Stimulated activated memory B cell treated with anti-CD40 and anti-IgM and Interleukin-4, amounts not matched to agents 10 μg/mL and 1 μg/mL and 100 μg/mL, for 72 hours (primary cell): ENCODE measurements at places on chromosomes 6 and 20.

DNA sequence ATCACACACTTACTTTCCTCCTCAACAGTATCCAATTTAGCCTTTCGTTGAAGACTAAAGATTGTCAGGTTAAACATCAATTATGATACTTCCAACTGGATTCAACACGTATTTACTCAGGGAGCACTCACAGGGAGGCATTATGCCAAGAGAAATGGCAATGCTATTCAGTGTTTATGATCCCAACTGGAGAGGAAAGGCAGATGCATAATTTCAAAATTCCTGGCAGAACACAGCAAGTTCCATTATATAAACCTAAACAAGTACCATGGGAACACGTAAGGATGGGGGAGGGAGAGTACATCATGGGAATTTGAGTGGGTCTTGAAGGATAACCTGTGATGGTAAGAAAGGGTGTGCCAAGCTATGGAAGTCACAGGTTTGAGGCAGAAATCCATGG lies 112.7 kb downstream of the ISM1 start:
- ATAC-seq, result no peak

DNA sequence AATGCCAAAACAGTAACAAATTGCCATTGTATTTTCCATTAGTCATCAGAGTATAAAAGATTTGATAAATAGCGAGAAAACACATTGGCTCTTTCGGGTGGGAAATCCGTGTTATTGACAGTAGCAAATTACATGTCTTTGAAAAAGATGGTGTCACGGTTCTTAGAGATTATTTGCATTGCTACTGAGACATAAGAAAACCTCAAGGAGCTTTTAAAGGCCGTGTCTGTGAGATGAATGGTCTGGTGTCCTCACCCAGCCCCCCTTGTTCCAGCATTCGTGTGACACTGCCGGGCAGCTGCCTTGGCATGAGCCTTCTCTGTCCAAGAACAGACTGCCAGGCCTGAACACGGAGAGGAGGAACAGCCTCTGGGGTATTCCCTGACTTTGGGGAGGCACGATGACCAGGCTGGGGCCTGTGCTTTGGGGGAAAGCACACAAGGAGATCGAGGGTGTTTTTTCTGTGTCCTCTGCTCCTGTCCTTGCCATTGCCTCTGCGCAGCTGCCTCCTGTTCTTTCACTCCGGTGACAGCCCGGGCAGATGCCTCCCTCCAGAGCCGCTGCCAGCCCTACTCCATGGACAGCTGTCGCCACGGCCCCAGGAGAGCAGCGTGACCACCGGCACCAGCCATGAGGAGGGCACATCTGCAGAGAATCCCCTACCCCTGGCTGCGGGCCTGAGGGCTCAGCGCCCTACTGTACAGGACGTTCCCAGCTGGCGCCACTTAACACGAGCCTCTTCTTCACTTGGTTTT lies 167.7 kb upstream of the CDYL start:
- ATAC-seq, result no peak

- no peak for ATAC-seq
Observed at GRCh38 chr6:92589996-92590395, 829.4 kb downstream of the EPHA7 start.

DNA sequence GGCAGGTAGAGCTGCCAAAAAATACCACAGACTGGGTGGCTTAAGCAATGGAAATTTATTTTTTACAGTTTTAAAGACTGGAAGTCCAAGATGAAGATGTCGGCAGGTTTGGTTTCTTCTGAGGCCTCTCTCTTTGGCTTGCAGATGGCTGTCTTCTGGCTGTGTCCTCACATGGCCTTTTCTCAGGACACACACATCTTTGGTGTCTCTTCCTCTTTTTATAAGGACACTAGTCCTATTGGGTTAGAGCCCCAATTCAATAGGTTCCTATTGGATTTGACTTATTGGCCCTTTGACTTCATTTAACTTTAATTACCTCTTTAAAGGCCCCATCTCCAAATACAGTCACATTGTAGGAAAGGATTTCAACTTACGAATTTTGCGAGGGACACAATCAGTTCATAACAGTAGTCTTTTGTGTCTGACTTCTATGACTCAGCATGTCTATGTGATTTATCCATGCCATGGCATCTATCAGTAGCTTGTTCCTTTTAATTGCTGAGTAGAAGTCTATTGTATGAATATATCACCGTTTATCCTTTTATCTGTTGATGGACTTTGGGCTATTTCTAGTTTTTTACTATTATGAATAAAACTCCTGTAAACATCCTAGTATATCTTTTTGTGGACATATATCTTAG lies 11.0 kb upstream of the TCP11 start:
- ATAC-seq, result no peak

GRCh38 chr6:153121311-153121710 lies 9.8 kb downstream of the RGS17 start:
- no peak for ATAC-seq

GRCh38 chr6:143741480-143741879 lies 63.7 kb downstream of the PHACTR2 start:
- ATAC-seq, result no peak

- ATAC-seq, result peak; percentile 42
Observed at GRCh38 chr6:13296536-13296997, 31.8 kb downstream of the TBC1D7 start.

DNA sequence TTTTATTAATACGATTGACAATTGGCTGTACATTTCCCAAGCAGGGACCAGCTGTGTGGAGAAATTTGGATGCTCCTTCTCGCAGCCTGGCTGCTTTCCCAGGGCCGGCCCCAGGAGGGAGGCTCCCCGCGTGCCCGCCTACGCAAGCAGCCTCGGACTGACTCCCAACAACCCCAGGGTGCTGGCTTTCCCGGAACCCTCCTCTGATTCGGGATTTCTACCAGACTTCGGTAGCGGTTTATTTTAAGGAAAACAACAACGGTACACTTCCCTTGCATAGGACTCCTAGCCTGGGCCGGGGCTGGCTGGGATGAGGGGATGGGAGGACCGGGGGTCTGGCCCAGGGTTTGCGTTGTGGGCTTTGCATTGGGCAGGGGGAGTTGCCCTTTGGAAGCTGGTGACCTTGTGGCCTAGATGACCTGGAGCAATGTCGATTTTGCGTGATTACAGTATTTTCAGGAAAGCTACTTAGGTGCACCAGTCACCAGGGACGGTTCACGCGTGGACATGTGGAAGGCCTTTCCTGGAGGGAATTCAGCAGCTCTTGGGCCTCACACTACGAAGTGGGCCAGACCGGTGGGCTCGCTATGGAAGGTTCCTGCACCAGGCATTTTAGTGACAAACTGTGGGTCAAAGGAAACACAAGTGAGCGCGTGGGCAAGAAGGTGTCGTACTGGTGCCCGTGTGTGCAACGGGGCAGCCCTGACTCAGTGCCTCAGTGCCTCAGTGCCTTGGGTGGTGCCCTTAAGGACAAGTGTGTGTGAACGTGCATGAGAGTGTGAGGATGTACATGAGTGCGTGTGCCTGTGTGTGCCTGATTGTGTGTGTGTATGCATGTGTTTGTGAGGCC lies 20.7 kb upstream of the PHACTR3 start:
- ATAC-seq, result no peak

GRCh38 chr20:54123587-54124180 lies 50.1 kb downstream of the CYP24A1 start:
- peak; percentile 32 for ATAC-seq

DNA sequence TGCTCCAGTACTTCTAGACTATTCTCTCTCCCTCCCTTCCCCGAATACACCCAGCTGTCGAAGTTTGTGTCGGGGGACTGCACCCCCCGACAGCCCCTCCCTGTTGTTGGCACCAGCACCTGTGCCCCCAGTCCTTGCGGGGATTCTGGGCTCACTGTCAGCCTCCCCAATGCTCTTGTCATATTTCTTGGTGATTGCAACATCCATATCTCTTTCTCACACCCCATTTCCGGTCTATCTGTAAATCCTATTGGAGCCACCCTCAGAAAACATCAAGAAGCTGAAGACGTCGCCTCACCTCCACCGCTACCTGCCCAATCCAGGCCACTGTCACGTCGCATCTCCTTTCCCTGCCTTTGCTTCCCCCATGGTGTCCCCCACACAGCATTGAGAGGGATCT lies 32.6 kb upstream of the VSTM2L start:
- ATAC-seq, result no peak

- no peak for ATAC-seq
Observed at GRCh38 chr6:83126223-83126622, 58.8 kb downstream of the DOP1A start.

DNA sequence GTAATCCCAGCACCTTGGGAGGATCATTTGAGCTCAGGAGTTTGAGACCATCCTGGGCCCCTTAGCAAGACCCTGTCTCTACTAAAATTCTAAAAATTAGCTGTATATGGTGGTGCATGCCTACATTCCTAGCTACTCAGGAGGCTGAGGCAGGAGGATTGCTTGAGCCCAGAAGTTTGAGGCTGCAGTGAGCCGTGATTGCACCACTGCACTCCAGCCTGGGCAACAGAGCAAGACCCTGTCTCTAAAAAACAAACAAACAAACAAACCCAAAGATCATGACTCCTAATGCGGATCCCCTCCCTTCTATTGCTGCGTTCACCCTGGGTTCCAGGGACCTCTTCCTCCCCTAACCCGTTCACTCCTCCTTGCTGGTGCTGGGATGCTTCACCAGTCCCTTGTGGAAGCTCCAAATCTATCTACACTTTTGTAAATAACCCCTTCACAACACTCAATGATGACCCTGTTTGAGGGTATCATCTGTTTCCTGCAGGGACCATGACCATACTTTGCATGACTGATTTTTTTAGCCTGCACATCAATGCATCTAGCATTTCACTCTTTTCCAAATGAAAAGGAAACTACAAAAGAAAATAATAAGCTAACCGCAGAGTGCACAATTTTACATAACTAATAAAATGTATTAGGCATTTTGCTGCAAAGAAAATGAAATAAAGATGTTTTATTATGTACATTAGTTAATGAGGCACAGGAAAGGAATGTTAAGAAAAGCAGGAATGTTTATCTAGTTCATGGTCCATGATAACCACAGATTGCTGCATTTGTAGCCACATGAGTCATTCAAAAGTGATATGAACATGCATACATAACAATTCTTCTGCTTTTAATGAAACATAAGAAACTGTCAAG lies 30.5 kb upstream of the IPCEF1 start:
- no peak for ATAC-seq

DNA sequence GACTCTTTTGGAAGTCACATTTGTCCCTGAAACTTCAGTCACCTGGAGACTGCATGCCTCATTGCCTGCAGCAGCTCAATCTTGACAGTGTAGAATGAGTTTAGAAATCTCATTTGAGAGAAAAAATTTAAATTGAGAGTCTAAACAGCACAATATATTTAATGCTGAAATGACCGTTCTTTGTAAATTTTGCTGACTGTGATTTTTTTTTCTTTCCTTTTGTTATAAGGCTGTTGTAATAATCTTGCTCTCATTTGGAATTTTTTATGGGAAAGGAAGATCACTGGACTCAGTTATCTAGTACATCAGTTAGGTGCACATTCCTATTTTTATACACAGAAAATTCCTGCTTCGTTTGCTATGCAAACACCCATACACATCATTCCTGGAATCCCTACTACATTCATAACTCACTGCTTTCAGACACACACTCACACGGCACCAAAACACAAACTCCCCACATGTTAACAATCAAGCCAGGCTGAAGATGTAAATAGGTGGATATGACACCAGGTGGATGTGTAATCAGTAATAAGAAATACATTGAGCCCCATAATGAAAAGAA lies 43.8 kb downstream of the PTCHD4 start:
- ATAC-seq, result no peak

- ATAC-seq, result no peak
Observed at GRCh38 chr6:56904068-56904467, 50.8 kb upstream of the BEND6 start.

- ATAC-seq, result no peak
Observed at GRCh38 chr20:63696628-63697356, at the start of gene TNFRSF6B. TNFRSF6B (plus strand) TSS chr20:63696652; CDS start chr20:63696768, 116 bp downstream.

GRCh38 chr6:125099211-125100073 lies 54.1 kb upstream of the TPD52L1 start:
- peak; percentile 47 for ATAC-seq

- ATAC-seq, result no peak
Observed at GRCh38 chr6:123518441-123519188, 118.1 kb downstream of the TRDN start.

DNA sequence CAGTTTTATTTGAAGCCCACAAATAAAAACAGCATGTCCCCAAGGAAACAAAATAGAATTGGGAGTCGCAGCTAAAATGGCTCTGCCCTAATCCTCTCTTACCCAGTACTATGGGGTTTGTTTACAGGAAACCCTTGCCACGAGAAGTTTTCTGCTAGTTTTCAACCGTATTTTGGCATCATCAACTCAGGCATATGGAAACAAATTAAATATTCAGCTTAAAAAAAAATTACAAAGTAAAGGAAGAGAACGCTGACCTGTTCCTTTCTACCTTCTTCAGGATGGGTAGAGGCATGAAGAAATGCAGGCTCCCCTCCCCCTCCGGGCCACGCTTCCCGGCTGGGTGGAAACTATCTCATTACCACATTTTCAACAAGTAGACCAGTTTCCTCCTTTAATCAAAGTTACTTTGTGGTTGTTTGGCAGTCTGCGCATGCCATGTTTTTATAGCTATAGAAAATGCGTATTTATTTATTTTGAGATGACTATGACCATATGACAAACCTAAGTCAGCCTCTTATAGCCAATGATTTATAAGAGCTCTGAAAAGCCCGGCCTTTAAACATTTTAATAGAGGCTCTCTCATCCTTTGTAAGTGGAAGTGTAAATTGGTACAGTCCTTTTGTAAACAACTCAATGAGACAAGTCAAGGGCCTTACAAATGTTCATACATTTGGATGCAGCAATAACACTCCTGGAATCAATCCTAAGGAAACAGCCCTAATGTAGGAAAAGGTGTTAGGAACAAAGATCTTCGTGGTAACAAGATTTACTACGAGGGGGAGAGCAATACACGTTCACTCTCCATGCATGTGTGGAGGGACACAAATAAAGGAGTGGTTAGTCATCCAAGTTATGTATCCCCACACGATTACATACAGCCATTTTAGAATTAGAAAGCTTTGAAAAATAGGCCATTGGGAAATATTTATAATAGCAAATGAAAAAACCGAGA lies 16.1 kb upstream of the ZNF217 start:
- peak; percentile 73 for ATAC-seq

GRCh38 chr6:111862314-111862713 lies 10.9 kb downstream of the FYN start:
- no peak for ATAC-seq

- no peak for ATAC-seq
Observed at GRCh38 chr20:44010162-44010704, 95.6 kb downstream of the TOX2 start.

- ATAC-seq, result no peak
Observed at GRCh38 chr20:17837179-17837578, 131.4 kb downstream of the SNX5 start.
